ENCODE measurements at places on chromosomes 2 and 18.

GRCh38 chr18:42719221-42719620, 396.3 kb downstream of the RIT2 start:
- no peak for DNase-seq

- DNase-seq, result no peak
Observed at GRCh38 chr2:26034637-26034992, 731 bp downstream of the RAB10 start.

GRCh38 chr2:232633413-232634205, at the start of gene EFHD1:
EFHD1 (plus strand) TSS chr2:232633604; CDS start chr2:232633705, 101 bp downstream.
- DNase-seq, result peak; percentile 17

DNA sequence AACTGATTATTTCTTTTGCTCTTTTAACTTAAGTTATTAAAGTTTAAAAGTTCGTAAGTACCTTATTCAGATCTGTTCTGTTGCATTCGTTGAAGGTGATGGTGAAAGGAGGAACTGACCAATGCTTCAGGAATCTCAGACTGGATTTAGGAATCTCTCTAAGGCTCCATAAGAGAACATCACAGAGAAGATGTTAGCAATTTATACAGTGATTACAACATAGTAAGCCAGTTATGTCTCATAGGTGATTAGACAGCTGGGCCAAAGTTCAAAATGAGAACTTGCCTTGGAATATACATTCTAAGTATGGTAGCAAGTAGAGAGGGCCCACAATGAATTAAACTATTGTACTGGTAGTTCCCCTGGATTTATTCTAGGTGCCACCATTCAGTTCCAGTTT, 3.2 kb downstream of the MARS2 start:
- DNase-seq, result peak; percentile 82

GRCh38 chr2:86035376-86035882, 70.3 kb downstream of the POLR1A start:
- no peak for DNase-seq

DNA sequence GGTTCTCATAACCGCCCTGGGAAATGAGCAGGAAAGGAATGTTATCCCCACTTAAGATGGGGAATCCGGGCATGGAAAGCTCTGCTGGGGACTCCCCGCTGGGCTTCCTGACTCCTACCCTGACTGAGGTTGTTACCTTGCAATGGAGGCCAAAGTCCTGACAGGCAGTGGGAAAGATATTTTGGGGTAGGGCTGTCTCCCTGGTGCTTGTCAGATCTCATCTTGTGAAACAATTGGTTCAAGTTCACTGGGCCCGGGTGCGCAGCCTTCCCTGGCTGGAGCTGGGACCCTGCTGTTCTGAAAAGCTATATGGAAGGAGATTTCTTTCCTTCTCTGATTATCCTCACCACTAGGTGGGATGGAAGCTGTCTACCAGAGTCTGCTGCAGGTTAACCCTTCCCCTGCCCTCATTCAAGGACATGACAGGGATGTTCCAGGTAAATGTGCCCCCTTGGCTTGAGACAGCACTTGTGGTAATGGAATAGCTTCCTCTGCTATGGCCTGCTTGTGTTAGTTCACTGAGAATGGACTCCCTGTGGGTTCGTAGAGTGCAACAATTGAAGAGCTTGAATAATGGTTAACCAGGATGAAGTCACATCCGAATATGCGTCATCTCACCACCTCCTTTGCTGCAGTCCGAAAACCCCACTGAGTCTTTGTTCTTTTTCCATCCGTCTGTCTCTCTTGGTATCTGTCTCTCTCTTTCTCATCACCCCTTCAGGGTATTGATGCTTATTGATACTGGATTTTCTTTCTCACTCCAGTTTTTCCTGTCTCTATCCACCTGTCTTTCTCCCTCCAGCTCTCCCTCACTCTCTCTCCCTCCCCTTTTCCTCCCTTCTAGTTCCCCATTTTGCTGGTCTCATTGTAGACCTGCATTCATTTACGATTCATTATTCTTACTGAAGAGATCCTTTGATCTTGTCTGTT, 67.8 kb upstream of the EPAS1 start:
- DNase-seq, result peak; percentile 64

DNA sequence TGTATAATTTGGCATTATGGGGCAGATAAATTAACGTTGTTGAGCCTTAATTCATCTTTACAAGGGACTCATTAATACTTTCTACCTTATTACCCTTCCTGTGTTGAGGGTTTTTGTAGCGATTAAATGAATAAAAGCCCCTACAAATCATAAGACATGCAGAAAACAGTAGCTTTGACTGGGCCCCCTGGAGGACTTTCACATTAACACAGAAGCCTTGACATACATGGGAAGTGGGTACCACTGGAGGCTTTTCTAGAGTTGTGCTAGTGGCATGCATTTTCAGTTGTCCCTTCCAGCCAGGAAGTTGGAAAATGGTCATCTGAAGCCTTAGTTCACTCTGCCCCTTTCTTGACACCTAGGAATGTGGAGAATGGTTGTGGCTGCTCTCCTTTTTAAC, 30.2 kb downstream of the MTA3 start:
- no peak for DNase-seq

- DNase-seq, result no peak
Observed at GRCh38 chr18:22827741-22828140, 105.4 kb upstream of the RBBP8 start.

GRCh38 chr2:40150266-40150665, 301.6 kb downstream of the SLC8A1 start:
- DNase-seq, result no peak

- DNase-seq, result no peak
Observed at GRCh38 chr18:57427429-57428201, 7.6 kb upstream of the ONECUT2 start.

- no peak for DNase-seq
Observed at GRCh38 chr18:76370201-76370600, 124.8 kb downstream of the ZNF516 start.

DNA sequence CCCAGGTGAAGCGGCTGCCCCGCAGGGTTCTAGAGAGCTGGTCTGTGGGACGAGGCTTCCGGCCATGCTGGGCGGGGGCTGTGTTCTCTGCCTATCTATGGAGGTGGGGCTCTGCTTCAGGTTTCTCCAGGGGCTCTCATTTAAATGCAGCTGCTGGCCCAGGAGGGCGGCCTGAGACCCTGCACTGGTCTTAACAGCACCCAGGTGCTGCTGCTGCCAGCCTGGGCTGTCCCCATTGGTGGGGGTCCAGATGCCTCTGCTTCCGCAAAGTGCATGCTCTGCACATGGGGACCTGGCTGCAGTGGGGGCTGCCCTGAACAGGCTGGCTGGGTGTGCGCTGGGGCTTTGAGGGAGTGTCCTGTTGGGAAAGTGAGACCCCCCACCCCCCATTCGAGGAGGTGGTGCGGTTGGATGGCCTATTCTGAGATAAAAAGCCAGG, 29.7 kb upstream of the ALLC start:
- DNase-seq, result no peak

DNA sequence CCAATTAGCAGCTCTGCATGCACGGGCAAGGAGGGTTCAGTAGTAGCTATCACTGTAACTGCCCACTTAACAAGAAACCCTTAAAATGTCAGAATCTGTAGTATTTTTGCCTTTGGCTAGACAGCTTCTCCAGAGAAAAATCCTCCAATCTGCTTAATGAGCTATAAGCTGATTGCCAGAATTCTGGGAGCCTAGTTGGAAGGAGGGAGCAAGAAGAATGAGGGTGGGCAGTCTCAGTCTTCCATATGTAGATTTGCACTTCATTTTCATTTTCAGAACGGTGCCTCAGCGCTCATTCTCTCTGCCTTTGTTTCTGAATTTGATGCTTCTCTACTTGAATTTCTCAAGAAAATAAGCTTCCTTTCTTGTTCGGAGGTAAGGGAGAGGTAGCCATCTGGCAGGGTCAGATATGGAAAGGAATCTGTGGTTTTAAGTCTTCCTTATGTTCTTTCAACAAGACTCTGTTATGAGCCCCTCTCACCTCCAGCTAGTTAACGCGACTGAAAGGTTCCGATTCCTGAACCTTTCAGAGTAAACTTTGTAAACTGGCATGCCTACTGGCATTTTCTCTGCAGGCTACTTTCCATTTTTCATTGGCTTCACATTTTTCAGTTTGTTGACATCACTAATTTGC, 53.5 kb downstream of the HNRNPLL start:
- DNase-seq, result no peak

DNA sequence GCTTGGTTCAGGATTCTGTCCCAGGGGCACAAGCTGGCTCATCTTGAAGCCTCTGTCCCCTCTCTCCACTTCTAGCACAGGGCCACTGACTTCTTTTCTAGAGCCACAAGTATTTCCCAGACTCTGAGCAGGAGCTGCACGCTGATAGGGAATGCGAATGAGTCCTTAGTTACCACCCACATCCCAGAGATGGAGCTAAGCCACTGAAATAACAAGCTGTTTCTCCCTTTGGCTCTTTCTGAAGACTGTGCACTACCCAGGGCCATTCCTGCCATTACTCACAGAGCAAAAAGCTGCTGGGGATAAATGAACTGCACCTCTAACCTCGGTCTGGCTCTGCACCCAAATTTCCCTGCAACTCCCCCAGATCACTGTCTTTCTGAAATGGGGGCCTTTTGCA, 70.6 kb downstream of the TSN start:
- no peak for DNase-seq

- DNase-seq, result no peak
Observed at GRCh38 chr2:163612332-163612731, 123.5 kb downstream of the FIGN start.

DNA sequence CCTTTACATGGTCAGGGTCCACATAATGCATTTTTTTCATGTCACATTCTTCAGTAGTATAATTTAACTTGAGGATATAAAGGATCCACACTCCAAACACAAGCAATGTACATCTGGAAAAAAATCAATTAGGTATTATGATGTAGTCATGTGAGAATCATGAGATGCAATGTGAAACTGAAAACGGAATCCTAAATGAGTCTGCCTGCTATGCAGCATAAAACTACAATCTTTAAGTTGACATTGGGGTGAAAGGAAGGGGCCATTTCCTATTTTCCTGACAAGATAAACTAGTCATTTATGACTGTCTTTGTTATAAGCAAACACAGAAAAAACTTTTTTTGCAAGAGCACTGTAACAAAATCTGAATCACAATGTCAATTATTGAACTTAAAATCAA, 27.6 kb downstream of the ST3GAL5 start:
- DNase-seq, result no peak

Measured in fibroblast of mammary gland (primary cell).